SIG-M5 (cell line): ENCODE measurements at places on chromosomes 6 and 20.

DNA sequence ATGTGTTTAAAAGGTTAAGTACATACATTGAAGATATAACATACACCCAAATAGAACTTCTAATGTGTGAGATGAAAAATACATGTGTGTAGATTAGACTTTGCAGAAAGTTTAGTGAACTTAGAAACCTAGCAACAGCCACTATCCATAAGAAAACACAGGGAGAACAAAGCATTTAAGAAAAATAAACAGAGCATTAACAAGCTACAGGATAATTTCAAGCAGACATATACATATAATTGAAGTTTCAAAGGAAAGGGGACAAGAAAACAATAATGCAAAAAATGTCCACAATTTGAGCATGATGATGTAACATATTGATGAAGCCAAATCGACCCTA is 18.2 kb upstream of the THBS2 start:
- DNase-seq, result no peak

- DNase-seq, result no peak
Observed at GRCh38 chr6:154106251-154106650, 67.2 kb downstream of the OPRM1 start.

DNA sequence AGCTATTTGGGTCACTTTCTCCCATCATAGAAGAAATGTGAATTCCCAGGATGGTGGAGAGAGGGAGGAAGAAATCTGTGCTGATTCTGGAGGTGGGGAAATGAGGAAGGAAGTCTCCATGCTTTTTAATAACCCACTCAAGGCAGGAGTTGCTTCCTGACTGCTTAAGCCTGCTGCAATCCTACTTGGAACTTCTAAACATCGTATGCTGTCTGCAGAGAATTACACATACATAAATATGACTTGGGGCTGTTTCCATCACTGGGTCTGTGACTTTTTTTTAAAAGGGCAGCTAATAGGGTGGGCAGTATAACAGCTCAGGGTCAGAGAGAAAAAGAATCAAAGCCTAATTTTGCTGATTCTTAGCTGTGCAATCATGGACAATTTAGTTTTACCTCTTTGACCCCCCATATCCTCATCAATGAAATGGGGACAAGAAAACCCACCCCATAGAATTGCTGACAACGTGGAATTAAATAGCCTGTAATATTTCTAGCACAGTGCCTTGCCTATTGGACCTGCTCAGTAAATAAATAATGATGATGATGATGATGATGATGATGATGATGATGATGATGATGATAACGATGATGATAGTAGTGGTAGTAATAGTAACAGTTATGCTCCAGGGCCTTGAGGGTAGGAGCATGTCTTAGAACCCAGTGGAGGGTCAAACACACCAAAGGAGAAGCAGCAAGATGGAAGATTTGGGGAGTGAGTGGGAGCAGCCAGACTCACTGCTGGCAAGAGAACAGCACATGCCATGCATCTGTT is 166.7 kb upstream of the LRFN2 start:
- DNase-seq, result no peak

GRCh38 chr6:13413900-13414555 is 73.4 kb downstream of the GFOD1 start:
- DNase-seq, result no peak

GRCh38 chr6:152950240-152950639 is 32.6 kb downstream of the FBXO5 start:
- no peak for DNase-seq

DNA sequence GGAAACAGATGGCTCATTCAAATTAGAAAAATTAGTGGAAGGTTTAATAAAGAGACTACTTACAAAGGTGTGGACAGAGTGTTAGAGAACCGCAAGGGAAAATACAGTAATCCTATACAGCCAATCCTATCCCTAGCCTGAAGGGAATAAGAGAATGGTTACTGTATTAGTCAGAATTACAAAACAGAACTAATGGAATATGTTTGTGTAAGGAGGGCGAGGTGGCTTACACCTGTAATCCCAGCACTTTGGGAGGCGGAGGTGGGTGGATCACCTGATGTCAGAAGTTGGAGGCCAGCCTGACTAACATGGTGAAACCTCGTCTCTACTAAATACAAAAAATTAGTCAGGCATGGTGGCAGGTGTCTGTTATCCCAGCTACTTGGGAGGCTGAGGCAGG is 16.3 kb upstream of the TRPC4AP start:
- DNase-seq, result no peak

- DNase-seq, result no peak
Observed at GRCh38 chr20:57918551-57918950, 208.7 kb upstream of the PMEPA1 start.

- no peak for DNase-seq
Observed at GRCh38 chr6:148177589-148178233, 164.9 kb upstream of the SASH1 start.

DNA sequence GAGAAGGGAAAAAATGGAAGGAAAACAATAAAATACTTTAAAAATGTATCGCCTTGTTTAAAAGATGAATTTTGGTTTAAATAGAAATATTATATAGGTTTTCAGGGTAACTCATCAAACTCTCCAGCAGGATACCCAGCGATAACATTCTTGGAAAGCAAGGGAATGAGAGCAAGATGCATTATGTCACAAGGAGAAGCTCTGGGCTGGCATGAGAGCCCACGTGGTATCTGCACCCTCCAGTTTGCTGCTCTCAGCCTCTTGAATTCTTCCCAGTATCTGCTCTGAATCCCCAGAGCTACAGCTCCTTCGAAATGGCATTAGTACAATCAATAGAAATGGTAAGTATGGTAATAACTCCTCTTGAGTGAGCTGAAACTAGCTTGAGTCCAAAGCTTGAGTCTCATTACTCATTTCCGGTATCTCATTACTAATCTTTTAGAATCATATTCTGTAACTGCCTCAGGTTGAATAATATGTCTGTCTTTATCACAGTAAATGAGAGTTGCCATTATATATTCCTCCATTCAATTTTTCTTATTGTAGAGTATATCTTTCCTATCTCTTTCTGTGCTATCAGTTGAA is 4.9 kb upstream of the TMEM242 start:
- no peak for DNase-seq

DNA sequence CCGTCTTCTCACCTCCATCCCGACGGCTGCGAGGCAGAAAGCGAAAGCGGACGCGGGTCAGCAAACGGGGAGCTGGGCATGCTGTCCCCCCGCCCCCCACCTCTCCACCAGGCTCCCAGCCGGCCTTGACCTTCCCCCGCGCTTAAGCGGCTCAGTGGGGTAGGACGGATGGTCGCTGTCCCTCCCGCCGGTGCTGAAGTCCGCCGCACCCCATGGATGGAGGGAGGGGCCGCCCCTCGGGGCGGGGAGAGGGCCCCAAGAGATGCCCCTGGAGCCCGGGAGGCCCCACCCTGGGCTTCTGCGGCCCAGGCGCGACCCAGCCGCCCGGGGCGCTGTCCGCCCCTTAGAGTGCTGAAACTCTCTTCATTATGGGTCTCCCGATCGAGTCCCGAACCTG is at the start of gene KCNB1:
Gene KCNB1 (minus strand): TSS at position 48 of the 397 bp plus-strand sequence. CDS start 188 bp downstream, outside the sequence.
- no peak for DNase-seq

DNA sequence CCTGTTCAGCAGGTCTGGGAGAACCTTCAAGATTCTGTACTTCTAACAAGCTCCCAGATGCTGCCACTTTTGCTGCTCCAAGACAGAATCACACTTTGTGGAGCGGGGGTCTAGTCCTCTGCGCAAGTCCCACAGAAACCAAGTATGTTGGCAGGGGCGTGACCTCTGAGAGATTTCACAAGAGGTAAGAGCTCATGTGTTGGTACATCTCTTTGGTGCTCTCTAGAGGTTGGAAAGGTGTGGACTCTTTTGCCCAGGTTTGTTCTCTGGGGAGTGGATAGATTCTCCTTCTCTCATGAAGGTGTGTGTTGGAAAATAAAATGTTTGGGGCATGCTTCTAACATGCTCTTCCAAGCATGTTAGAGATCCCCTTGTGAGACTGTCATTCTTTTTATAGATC is 340.9 kb upstream of the IRAK1BP1 start:
- no peak for DNase-seq

DNA sequence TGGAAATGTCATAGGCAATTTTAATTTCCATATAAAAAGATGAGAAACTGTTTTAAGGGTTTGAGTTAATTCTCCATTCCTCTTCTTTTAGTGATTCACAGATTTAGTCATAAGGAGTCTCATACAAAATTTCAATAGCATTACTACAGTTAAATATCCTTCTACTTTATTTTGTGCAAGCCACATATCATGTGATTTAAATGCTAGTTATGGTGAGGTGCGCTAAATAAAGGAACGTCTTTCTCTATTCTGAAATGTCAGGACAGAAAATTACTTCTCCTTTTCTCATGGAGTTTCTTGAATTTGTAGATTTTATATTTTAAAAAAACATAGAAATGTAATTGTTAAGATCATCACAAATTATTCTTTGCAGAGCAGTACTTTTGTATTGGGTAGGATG is 50.0 kb upstream of the SUPT3H start:
- DNase-seq, result no peak

GRCh38 chr6:24009319-24009718 is 116.7 kb upstream of the NRSN1 start:
- DNase-seq, result no peak

DNA sequence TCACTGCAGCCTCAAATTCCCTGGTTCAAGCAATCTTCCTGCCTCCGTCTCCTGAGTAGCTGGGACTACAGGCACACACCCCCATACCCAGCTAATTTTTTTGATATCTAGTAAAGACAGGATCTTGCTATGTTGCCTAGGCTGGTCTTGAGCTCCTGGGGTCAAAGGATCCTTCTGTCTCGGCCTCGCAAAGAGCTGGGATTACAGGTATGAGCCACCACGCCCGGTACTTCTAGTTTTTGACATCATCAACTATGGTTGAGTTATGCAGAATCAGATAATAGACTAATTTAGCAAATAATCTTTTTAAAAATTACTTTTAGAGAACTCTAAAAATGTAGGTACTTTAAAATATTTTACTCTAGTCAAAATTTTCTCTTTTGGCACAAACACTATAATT is 166.2 kb downstream of the SOX4 start:
- DNase-seq, result no peak

DNA sequence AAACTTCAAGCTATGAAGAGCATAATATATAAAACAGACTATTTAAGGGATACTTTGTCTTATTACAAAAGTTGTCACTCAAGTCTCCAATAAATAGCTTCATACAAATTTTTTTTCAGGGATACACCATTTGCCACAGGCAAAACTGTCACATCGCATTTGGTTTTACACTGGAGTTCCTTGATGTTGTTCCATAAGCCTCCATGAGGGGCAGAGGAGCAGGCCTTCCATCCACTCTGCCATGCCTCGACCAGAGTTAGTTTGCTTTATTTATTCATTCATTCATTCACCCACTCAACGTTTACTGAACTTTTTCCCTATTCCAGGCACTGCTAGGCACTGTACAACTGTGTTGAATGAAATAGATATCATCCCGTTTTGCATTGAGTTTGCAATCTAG is 246.6 kb downstream of the PHF3 start:
- DNase-seq, result no peak

GRCh38 chr6:149065658-149066556 is 251.6 kb upstream of the TAB2 start:
- DNase-seq, result peak; percentile 93

DNA sequence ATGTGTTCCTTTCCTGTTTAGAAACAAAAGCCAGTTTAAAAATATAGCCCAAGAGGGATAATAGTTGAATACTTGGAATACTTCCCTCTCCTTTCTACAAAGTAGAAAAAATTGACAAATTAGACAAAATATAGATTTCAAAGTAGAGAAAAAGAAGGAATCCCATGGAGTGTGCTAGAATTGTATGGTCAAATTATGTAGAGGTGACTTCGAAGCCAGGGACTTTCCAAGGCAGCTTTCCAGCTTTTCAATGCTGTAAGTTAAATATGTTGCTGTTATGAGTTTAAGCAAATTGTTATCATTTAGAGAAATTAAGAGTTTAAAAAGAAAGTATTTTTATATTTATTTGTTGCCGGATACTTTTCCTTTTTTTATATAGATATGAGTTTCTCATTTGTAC is 415.5 kb upstream of the OPRM1 start:
- no peak for DNase-seq

DNA sequence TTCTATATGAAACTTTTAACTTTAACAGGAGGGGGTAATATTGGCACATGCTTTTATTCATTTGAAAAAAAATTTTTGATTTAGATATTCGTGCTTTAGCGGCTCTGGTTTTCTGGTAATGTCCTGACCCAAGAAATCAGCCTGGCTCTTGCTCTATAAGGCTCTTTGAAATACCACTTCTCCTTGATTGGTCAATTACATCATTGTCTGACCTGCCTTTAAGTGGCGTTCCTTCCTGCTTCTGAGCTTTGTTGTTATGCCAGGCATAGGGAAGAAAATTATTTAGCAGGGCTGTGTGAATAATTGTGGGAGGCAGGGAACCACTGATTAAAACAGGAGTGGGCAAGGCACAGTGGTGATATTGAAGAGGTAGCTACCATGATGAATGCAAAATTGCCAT is 3.9 kb downstream of the RNF144B start:
- no peak for DNase-seq

DNA sequence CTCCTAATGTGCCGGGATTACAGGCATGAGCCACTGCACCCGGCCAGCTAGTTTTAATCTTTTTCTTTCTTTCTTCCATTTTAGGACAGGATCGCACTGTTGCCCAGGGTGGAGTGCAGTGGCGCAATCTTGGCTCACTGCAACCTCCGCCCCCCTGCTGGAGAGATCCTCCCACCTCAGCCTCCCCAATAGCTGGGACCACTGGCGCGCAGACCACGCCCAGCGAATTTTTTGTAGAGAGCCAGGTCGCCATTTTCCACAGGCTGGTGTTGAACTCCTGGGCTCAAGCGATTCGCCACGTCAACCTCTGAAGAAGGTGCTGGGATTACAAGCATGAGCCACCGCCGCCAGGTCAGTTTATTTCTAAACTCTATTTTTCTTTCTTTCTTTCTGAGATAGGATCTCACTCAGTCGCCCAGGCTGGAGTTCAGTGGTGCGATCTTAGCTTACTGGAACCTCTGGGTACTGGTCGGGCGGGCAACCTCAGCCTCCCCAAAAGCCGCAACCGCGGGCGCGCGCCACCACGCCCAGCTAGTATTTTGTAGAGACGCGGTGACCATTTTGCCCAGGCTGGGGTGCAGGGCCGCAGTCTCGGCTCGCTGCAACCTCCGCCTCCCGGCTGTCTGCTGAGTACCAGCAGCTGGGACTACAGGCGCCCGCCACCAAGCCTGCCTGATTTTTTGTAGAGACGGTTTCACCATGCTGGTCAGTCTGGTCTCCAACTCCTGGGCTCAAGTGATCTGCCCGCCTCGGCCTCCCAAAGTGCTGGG is 20.0 kb upstream of the LIN28B start:
- no peak for DNase-seq

DNA sequence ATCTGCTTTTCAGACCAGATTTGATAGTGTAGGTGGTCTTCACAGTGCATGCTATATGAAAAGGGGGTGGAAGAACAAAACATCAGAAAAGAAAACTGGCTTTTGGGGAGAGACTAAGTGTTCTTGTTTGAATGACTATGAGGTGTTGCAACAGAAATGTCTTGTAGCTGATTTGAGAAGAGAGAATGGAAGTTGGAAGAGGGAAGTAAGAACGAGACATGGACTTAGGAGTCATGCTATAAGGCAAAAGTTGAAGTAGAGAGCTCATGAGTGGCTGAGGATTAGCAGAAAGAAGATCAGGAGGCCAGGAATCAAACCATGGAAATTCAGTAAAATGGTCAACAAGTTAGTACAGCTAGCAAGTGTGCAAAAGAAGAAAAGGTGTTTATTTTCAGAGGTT is 32.1 kb downstream of the FNDC1 start:
- peak; percentile 13 for DNase-seq
